ENCODE measurements at places on chromosomes 3 and 15.

- DNase-seq = no peak
These were observed 23.4 kb downstream of the SNAPC5 start for GRCh38 chr15:66474135-66474534.

DNA sequence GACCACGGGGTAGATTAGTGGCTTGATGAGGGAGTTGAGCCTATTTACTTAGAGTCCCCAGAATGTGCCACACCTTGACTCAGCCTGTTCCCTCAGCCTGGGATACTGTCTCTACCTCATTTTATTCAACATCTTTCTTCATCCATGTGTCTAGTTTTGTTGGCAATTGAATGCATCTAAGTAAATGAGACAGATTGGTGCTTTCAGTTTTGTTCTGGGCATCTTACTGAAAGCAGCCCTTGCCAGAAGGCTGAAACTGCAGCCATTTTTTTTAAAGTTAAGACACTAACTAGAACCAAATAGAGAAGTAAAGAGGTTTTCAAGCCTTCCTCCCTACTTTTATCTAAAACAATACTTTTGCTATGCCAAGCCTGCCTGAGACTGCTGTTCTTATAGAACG, 246.8 kb downstream of the SLCO3A1 start:
- no peak for DNase-seq

GRCh38 chr3:173045770-173046382, 95.2 kb downstream of the SPATA16 start:
- no peak for DNase-seq

DNA sequence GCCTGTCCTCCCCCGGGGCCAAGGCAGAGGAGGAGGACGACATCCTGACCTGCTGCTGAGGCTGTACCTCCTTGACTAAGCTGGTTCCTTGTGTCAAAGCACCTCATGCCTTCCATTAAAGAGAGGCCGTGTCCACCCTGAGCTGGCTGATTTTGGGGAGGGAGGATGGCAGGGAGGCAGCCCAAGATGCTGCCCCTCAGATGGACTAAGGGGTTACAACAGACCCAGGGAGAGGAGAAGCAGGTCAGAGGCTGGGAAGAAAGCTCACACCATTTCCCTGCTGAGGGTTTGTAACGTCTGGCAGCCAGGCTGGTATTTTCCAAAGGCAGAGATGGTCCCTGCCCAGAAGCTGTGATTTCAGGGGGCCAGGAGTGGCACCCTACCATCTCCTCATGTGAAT, 2.7 kb upstream of the ITIH3 start:
- DNase-seq = no peak

DNA sequence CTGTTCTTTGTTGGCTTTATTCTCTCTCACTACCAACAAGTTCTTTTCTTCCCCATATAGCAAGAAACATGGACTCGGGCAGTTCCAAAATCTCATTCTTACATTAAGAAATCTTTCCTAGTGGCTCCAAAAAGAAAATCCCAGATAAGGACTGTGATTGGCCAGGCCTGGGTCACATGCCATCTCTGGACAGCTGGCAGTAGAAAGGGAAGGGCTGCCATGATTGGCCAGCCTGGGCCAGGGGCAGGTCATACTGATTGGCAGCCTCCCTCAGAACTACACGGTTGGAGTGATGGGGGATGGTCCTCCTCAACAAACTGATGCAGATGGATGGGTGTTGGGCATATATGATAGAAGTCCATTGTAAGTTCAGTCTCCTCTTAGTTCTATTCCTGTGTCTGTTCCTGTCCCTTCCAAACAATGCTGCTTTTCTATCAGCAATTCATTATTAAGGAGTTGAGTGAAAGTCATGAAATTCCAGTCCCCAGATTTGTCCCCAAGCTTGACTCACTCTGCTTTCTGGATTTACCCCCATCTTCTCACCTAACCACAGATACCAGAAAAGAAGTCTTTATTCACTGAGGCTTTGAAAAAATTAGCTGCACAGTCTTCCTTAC, 175.5 kb downstream of the ATG7 start:
- no peak for DNase-seq

GRCh38 chr3:36394176-36394575, 13.9 kb downstream of the STAC start:
- no peak for DNase-seq

DNA sequence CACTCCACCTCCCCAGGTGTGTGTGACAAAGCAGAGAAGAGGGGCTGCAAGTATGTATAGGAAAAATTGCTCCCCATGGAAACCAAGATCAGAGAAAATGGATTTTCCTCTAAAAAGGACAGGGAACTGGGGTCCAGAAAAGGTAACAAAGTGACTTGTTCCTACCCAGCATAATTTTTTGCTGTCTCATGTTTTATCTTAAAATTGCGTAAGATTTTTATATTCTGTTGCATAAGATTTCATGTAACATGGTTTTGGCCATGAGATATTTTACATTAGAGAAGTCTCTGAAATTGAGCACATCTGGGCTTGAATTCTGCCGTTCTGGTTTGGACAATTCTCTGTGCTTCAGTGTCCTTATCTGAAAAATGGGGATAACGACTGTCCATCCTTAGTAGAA, 335.7 kb upstream of the RORA start:
- no peak for DNase-seq

DNA sequence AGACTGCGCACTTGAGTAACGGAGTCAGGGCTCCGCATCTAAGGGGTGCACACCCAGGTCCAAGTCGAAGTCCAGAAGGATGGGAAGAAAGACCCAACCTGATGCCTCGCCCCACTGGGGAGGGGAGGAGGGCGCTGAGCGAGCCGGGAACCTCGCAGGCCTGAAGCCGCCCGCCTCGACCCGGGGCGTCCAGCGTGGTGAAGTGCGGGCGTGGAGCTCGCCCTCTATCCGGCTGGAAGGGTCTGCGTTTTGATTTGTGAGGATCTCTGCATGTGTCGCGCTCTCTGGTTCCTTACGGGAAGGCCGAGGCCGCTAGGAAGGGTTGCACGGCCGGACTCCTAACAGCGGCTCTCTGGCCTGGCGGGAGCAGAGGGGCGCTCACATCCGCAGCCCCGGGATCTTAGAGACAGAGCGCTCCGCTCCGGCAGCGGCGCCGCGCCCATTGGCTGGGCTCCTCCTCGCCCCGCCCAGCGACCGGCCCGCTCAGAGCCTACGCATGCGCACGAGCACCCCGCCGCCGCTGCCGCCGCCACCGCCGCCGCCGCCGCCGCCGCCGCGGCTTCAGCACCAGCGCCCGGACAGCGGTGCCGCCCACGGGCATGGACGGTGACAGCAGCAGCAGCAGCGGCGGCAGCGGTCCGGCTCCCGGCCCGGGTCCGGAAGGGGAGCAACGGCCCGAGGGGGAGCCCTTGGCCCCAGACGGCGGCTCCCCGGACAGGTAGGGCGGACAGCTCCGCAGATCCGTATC, at the start of gene DISP2:
TSS of gene DISP2 (plus strand) at position 497 of the 748 bp plus-strand sequence. CDS start at position 600, 103 bp downstream.
- peak; percentile 80 for DNase-seq

DNA sequence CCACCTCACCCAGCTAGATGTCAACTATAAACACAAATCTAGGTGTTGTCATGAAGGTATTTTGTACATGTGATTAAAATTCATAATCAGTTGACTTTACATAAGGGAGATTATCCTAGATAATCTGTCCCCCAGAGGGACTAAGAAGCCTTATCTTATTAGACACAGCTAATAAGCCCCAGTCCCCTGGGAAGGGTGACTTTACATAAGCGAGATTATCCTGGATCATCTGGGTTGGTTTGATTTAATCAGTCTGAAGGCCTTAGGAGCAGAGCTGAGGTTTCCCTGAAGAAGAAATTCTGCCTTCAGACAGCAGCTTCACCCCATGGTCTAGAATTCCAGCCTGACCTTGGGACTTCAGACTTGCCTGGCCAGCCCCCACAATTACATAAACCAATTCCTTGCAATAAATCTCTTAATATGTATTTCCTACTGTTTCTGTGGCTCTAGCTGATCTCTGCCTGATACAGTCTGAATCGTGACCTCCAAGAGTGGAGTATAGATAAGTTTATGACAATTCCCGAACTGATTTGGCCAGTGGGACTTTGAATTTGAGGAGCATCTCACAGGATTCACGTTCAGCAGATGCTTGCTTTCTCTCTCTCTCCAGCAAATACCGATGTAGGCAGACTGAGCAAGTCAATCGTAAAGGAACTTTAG, 66.5 kb downstream of the MRPL46 start:
- no peak for DNase-seq

GRCh38 chr15:98257290-98257689, 296.8 kb downstream of the ARRDC4 start:
- DNase-seq = no peak

DNA sequence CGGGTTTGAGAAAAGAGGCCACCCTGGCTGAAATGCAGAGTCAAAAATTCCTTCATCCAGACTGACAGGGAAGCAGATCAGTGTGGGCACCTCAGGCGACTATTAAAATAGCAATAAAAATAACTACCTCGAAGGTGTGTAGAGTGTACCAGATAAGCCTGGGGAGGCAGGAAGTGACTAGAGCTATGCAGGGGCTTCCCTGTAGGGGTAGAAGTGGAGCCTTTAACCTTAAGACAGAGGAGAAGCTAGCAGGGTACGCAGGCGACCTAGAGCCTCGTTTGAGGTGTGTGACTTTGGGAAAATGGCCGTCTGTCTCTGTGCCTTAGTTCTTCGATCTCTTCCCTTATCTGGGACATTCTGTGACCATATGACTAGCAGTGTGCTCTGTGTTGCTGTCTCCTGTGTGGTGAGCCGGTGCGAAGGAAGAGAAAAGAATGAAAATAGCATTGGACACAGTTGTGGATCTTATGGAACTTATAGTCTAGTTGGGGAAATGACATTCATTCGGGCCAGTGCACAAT, 17.6 kb downstream of the BHLHE40 start:
- DNase-seq = no peak

- DNase-seq = no peak
These were observed 4.5 kb upstream of the PARP15 start for GRCh38 chr3:122572940-122573412.

- DNase-seq = peak; percentile 18
These were observed 353.3 kb upstream of the ARHGEF26 start for GRCh38 chr3:153767601-153768560.

DNA sequence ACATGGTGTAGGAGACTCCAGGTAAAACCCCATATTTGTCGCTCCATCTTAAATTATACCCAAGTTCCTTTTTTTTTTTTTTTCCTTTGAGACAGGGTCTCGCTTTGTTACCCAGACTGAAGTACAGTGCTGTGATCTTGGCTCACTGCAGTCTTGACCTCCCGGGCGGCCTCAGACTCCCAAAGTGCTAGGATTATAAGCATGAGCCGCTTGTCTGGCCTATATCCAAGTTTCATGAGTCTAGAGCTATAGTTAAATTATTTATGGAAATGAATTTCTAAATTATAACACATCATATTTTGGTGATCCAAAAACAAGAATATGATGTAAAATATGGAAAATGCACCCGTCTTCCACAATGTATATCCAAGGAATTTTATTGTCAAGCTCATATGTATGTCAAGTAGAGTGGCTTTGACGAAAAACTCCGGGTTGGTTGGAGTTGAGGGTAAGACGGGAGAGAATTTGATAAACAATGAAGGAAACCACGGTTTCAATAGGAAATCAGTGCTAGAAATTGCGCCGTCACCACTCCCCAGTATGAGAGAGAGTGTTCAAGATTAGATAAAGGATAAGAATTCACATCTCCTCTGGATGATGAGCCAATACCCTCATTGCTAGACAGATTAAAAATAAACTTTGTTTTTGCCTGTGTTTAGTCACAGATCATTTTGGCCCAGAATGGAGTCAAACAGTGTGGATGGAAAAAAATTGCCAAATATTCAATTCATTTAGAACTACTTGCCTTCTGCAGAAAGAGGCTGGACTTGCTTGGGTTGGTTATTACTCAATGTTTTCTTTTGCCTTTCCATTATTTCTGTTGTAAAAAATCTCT, 209.2 kb upstream of the NR2F2 start:
- DNase-seq = no peak

GRCh38 chr15:50140098-50140497, 21.1 kb upstream of the ATP8B4 start:
- no peak for DNase-seq

DNA sequence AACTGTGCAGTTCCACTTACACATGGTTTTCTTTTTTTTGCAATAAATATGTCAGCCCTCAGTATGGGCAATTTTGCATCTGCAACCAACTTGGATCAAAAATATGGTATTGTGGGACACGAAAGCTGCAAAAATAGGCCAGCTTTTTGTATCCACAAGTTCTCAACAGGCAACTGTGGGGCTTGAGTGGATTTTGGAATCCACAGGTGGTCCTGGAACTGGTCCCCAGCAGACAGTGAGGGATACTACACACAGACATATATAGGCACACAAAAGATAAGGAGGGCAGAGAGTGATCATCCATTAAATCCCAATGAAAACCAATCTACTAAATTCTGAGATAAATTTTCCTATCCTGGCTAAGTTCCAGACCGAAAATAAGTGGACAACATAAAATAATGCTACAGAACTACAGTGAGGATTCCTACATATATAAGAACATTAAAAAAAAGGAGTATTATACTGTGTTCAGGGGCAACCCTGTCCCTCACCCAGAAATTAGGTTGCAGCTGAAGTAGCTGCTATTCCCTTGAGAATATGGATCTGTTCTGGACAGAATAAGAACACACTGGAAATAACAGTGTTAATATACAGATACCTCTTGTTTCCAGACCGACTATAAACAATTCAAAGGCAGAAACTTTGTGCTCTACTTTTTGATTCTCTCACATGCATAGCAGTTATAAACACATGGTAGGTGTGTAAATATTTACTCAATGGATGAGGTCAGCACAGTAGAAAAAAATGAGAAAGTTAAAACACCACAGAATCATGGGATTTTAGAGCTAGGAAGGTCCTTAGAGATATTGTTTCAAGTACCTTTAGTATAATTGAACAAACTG, 25.4 kb downstream of the DENND4A start:
- no peak for DNase-seq

DNA sequence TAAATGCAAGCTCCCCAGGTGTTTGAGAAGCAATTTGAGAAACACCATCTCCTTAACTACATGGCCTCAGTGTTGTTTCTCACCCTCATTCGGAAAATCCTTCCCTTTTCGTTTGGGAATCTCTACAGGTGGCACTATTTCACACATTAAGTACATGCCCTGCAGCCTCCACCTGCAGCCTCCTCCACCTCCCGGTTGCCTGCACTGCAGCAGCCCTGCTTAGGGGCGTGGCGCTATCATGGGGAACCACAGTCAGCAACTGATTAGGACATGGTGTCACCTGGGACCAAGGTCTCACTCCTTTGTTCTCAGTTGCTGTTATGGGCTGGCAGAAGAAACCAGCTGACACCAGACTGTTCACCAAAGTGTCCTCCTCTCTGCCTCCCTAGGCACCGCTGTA, 11.7 kb upstream of the ZNF774 start:
- DNase-seq = no peak

DNA sequence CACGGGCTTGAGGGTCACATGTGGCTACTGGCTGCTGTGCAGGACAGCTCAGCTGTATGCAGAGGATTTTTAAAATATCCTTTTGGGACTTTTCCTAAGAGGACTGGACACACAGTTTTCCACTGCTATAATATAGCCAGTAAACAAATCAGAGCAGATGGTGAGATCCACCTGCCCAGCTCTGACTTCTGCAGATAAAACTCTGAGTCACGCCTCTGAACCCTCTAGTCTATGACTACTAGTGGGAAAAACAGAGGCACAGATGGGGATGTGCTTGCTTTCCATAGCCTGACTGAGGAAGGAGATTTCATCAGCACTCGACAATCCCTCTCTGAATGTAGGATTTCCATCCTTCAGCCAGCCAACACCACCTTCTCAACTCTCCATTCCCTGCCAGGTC, 45.1 kb downstream of the COLQ start:
- DNase-seq = no peak

- no peak for DNase-seq
These were observed 65.1 kb downstream of the MEGF11 start for GRCh38 chr15:66188464-66188863.

- DNase-seq = no peak
These were observed 7.2 kb upstream of the P2RY12 start for GRCh38 chr3:151391720-151392119.

GRCh38 chr15:78208887-78209645, 25.3 kb downstream of the ACSBG1 start:
- no peak for DNase-seq

Measured in GDM1 (cell line).